Right lobe of liver (tissue), 6 donors: ENCODE measurements at places on chromosomes 2 and 18.

GRCh38 chr2:55707751-55708150, 14.1 kb upstream of the PNPT1 start:
- DNase-seq, result no peak

DNA sequence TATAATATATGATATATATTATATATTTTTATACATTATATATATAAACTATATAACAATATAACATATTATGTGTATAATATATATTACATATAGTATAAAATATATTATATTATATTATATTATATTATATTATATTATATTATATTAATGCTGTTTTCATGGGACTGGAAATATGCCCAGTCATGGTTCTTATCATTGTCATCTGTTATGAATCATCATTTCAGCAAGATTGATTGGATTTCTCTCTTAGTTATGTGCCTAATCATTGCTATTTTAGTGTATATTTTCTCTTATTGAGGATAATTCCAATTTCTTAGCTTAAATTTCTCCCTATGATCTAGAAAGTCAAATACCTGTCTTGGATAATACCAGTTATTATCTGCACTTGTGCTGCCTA, 617.8 kb downstream of the TRIB2 start:
- no peak for DNase-seq

DNA sequence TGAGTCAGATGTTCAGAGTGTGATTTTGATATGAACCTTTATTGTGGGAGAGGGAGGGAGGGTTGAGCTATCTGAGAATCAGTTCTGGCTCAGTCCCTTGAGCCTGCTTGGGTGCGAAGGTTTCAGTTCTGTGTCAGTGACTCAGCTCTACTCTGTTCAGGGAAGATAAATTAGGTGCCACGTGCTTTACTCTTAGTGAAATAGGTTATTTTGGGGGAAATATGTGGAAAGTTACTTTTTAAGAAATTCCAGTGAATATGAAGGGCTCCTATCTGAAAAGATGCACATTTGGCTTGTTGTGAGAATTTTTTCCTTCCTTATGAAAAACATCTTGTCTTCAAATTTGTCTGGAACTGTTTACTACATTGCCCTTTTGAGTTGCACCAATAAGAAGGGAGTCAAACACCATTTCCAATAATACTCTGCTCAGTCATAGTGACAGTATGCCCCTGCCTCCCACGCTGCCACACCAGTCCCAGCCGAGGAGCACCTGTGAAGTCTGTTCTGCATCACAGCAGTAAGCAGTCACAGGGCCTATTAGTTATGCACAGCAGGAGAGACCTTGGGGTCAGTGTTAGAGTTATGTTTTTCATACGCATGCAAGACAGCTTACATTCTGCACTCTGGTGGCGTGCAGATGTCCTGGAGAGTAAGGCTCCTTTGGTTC, 32.8 kb upstream of the DNAH7 start:
- no peak for DNase-seq

DNA sequence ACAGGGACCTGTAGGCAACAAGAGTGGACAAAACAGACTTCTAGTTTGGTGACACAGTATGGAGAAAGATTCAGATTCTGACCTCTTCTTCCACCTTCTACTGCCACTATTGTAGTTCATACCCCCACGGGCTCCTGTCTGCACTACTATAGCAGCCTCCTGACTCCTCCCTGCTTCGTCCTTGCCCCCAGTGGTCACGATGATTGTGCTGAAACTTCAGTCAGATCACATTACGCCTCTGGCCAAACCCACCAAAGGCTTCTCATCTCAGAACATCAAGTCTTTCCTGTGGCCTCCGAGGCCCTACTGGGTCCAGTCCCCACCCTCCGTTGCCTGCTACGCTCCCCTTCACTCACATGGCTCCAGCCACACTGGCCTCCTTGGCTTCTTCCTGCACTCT, 147.6 kb downstream of the CYP26B1 start:
- DNase-seq, result no peak

GRCh38 chr18:41714872-41715271, 240.2 kb upstream of the PIK3C3 start:
- DNase-seq, result no peak

GRCh38 chr18:46721331-46721730, 35.5 kb downstream of the ST8SIA5 start:
- no peak for DNase-seq

GRCh38 chr18:56461151-56461550, 177.2 kb downstream of the TXNL1 start:
- no peak for DNase-seq

- DNase-seq, result no peak
Measured at GRCh38 chr2:16640867-16641266, 24.8 kb downstream of the CYRIA start.

- DNase-seq, result no peak
Measured at GRCh38 chr2:234701421-234701820, 204.5 kb upstream of the ARL4C start.

- DNase-seq, result no peak
Measured at GRCh38 chr2:145563741-145564615, 1044.1 kb upstream of the ZEB2 start.
